ENCODE measurements at places on chromosomes 7 and 10.

GRCh38 chr10:75240329-75241076 lies 4.7 kb upstream of the COMTD1 start:
- no peak for DNase-seq

DNA sequence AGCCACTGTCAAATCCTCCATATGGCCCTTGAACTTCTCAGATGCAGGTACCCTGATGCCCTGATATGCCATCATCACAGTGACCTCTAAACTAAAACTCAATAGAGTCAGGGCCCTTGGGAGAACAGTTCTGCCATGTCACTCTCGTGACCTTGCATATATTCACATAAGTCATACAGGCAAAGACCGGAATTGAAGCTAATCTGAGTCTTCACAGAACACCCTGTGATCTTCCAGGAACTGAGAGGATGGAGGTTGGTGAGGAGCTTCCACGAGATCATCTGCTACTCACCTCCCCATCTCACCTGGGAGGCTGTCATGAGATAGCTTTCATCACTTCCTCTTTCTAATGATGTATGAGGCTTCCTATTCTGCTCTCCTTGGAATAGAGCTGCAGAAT lies 228.7 kb upstream of the CCDC6 start:
- no peak for DNase-seq

- DNase-seq: peak; percentile 67
These were observed 42.1 kb downstream of the CYP26A1 start for GRCh38 chr10:93115661-93116383.

DNA sequence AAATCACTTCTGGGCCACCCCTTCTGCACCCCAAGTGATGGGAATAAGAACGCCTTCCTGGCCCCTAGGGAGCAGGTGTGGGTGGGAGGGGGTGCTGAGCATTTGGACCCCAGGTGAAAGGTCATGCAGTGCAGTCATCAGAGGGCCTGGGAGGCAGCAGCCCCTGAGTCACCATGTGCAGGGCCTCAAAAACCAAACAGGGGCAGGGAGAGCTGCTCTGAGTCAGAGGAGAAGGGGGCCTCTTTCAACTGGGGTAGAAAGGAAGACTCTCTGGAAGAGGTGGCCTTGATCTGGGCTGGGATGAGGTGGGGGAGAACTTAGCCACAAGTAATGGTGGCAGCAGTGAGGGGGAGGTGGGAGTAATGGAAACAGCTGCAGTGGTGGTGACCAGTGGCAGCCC lies 164.3 kb downstream of the BUB3 start:
- no peak for DNase-seq

DNA sequence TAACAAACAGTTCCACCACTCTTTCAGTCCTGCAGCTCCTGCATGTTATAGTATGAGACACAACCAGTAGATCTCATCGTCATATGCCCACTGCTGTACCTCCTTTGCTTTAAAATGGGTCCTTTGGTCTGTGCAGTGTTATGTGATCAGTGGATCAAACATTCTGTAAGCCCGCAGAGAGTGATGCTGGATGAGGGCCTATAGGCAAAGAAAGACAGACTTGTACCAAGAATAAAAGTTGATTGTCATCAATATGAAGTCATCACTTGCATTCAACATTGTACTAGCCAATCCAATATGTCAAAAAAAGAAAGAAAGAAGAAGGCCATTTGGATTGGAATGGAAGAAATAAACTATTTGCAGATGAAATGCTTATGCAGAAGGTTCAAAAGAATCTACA lies 79.8 kb upstream of the PHYHIPL start:
- no peak for DNase-seq

DNA sequence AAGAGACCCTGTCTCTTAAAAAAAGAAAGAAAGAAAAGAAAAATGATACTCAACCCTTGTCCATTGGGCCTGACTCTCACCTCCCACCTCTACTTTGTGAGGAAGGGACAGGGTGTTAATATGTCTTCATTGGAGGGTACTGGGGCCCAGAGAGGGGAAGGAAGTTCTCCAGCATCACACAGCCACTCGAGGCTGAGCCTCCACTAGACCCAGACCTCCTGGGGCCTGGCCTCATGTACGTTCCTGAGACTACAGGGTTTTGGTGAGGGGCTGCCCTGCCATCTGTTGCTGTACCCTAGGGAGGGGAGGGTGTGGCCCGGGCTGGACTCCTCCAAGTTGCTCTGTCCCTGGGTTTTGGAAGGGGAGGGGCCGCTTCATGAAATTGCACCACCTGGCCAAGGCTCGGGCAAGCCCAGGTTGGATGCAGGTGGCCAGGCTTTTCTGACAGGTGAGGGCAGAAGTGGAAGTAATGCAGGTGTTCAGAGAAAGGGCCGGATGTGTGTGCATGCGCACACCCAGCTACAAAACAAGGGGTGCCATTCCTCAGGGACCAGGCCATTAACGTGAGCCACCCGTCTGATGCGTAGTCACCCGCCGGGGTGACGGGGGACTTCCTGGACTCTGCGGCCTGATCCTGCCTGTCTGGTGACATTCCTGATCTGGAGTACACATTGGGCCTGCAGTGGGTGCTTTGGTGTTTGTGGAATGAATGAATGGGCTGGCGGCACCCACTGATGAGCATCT lies 21.7 kb downstream of the GTF2IRD1 start:
- no peak for DNase-seq

DNA sequence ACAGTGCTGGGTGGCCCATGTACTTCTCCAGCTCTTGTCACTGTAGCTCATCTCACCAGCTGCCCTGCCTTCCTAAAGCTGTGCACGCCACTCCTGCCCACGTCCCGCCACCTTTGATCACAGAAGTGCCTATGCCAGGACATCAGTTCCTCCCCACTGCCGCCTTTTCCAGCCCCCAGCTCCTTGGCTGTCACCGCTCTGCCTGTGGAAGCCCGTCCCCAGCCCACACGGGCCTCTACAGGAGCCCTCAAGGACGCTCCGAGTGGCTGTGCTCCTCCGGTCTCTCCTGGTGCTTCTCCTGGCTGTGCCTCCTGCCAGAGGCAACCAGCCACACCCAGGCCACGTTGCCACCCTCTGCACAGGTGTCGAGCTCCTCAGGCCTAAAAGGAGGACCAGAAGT lies 19.3 kb upstream of the INMT start:
- DNase-seq: no peak

- DNase-seq: no peak
These were observed 53.9 kb upstream of the HABP2 start for GRCh38 chr10:113498997-113499396.

- DNase-seq: no peak
These were observed 46.0 kb upstream of the OPTN start for GRCh38 chr10:13053794-13054462.

- no peak for DNase-seq
These were observed 836 bp downstream of the DPYSL4 start for GRCh38 chr10:132187430-132188138.

DNA sequence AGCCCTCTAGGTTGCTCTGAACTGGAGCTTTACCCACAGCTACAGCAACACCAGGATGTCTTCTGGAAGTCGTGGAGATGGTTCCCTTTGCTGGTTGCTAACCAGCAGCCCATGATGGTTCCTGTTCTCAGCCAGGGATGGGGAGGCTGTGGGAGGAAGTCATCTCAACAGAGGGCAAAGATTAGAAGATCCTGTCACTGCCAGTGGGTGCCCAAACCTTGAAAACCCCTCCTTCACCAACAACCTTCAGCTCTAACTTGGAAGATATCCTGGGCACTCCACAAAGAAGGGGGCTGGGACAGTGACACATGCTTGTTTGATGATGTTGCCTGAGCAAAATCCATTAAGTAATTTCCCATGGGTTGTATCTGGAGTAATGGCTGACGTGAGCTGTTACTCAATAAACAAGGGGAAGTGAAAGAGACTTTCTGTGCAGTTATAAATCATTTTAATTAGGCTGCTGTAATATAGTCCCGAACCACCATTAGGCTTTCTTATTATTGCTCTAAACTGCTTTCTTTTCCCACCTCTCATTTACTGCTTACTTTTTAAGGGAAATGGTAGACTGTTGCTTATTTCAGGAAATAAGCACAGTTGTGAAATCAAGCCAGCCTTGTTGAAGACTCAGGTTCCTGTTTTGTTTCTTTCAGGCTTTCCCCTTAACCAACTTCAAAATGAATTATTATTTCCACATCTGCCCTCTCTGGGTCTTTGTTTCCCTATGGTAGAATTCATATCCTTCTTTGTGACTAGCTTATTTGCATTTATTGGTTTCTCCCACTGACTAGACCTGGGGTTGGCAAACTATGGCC lies 124.8 kb downstream of the PPP1R17 start:
- no peak for DNase-seq

GRCh38 chr10:35768011-35768410 lies 125.9 kb upstream of the FZD8 start:
- DNase-seq: no peak

GRCh38 chr7:151381348-151382078 lies 28.3 kb downstream of the WDR86 start:
- DNase-seq: peak; percentile 36

DNA sequence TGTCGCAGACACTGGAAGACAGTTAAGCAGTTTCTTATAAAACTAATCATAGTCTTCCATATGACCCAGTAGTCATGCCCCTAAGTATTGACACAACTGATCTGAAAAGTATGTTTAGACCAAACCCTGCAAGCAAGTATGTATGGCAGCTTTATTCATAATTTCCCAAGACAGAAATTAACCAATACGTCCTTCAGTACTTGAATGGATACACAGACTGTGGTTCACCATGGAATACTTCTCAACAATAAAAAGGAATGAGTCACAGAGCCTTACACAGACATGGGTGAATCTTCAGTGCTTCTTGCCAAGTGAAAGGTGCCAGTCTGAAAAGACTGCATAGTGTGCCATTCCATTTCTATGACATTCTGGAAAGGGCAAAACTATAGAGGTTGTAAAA lies 50.2 kb upstream of the AKR1E2 start:
- no peak for DNase-seq

DNA sequence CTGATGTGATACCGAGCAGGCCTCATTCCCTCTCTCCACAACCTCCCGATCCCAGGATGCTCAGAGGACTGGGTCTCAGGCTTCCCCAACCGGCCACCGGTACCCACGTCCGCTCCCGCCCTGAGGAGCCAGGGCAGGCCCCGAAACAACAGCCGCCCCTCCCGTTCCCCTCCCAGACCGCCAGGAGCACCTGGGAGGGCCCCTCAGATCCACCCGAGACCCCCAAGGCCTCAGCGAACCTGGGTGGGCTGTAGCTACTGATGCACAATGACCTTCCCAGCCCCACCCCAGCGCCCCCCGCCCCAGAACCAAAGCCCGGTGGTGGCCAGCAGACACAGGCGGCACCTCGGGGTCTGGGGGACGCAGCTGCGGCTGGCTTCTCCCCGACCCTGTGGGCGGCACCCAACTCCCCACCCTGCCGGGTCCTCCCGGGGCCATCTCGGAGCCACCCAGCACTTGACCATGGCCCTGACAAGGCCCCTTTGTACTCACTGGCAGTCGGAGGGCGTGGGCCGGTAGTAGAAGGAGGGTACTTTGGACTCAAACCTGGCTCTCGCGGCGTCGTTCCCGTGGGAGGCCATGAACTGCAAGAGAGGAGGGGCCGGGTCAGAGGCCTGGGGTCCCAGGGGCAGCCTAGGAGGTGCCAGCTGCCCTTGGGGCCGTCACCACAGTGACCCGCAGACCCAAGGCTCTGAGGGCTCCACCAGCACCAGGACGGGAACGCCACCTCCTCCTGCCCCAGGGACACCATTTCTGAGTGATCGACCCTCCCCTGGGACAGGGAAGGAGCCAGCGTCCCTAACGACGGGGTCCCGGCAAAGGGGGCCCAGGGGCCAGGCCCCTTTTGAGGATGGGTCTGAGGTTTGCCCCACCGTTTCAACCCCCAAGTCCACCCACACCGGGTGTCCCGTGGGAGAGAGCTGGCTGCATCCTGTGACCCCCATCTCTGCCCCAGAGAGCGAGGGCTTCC lies 28.1 kb downstream of the ADAP1 start:
- no peak for DNase-seq

- DNase-seq: no peak
These were observed 36.0 kb downstream of the DNAJB9 start for GRCh38 chr7:108605559-108606201.

- no peak for DNase-seq
These were observed 73.4 kb downstream of the ARHGAP22 start for GRCh38 chr10:48531486-48531885.

GRCh38 chr7:47258798-47259197 lies 323.1 kb downstream of the TNS3 start:
- no peak for DNase-seq

DNA sequence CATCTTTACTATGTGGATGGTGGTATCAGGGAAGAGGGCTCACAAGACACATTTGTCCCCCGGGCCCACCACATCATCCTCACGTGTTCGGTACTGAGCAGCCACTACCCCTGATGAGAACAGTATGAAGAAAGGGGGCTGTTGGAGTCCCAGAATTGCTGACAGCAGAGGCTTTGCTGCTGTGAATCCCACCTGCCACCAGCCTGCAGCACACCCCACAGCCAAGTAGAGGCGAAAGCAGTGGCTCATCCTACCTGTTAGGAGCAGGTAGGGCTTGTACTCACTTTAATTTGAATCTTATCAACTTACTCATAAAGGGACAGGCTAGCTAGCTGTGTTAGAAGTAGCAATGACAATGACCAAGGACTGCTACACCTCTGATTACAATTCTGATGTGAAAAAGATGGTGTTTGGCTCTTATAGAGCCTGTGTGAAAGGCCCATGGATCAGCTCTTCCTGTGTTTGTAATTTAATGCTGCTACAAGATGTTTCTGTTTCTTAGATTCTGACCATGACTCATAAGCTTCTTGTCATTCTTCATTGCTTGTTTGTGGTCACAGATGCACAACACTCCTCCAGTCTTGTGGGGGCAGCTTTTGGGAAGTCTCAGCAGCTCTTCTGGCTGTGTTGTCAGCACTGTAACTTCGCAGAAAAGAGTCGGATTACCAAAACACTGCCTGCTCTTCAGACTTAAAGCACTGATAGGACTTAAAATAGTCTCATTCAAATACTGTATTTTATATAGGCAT lies 9.1 kb upstream of the CSGALNACT2 start:
- no peak for DNase-seq

DNA sequence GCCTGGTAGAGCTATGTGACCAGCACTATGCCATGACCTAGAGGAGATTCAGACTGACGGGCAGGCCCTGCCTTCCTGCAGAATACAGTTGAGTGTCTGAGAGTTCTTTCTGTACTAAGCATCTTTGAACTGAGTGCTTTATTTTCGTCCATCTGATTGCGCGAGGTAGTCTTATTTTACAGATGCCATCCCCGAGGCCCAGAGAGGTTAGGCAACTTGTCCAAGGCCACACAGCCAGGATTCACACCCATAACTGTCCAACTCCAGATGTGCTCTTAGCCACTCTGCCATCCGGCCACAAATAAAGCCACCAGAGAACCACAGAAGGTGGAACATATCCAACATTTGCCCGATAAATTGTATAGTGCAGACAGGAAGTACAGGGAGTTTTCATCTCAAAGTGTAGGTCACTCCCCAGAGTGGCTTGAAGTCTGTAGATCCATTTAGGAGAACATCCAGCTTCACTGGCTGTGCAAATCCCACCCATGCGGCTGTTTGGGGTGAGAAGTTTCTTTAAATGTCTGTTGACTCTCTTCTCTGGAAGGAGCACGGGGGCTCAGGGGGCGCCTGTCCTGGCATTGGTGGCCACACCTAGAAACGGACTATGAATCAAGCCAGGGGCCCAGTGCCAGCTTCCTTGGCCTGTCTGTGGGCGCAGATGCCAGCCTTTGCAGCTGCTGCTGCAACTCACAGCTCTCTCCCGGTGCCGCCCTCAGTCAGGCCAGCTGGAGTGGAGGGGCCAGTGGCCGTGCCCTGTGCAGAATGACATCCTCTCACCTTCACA lies 11.1 kb downstream of the CHST3 start:
- DNase-seq: no peak

All from activated CD4-positive, alpha-beta T cell treated with anti-CD3 and anti-CD28 coated beads, Interleukin-2, amount 50 U/mL, for 4 hours (primary cell).